ENCODE measurements at places on chromosomes 11 and 22.

DNA sequence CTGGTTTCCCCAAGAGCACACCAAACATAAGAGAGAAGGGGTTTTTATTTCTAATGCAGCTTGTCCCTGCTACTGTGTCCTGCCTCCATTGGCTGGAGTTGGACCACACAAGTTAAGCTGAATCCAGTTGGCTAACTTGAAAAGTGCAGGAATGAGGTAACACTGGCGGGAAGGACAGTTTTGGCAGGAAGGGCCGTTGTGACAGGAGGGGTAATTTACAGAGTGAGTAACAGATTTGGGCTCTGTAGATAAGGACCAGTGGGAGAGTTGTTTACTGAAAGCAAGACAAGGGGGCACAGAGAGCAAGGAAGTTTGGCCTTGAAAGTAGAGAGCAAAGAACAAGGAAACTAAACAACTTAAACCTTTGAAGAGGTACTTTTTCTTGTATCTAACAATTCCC lies 1623.3 kb upstream of the RAG2 start:
- DNase-seq: no peak

GRCh38 chr11:43997022-43997660 lies 50.6 kb upstream of the ACCSL start:
- DNase-seq: no peak

- no peak for DNase-seq
These were observed 12.5 kb downstream of the HIRA start for GRCh38 chr22:19419086-19419463.

DNA sequence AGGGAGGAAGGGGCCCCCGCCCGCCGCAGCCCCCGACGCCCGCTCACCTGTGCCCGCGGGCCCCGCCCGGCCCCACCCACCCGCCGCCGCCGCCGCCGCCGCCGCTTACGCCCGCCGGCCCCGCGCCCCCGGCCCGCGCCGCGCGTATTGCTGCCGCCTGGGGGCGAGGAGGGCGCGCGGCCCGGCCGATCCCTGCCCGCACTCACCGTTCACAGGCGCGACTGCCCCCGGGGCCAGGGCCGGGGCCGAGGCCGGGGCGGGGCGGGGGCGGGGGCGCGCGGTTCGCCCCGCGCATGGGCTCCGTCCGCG lies 212 bp downstream of the HRAS start:
- no peak for DNase-seq

DNA sequence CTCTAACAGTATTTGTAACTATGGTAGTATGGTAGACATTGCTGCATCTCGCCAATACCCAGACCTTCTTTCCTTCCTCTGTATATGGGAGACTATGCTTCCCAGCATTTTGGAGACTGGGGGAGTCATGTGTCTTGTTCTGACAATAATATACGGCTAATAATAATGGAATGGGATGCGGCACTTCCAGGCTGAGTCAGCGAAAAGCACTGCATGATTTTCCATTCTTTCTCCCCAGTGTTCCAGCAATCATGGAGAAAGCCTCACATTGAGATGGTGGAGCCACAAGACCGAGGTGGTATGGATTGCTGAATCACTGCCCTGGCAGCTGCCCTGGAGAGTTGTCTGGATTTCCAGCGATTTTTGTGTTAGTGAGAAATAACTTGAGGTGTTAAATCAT lies 77.1 kb upstream of the FIBIN start:
- DNase-seq: no peak

DNA sequence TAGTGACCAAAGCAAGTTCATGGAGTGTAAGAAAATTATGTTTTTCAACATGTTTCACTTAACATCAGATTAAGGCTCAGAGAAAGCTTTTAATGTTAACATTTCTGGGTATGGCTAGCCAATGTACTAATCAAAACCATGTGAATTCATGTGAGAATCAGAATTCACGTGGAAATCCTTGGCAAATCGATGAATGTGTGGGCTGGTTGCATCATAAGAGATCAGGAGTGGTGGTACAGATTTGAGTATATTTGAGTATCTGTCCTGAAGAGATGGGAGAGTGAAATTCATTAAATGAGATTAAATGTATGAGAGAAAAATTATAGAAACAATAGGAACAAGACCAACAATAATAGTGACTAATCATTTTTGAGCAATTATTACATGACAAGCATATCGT lies 638.6 kb upstream of the ANO5 start:
- DNase-seq: no peak

GRCh38 chr11:60691661-60692060 lies 7.8 kb upstream of the MS4A8 start:
- DNase-seq: no peak

- no peak for DNase-seq
These were observed 42.2 kb upstream of the CD44 start for GRCh38 chr11:35096723-35097122.

DNA sequence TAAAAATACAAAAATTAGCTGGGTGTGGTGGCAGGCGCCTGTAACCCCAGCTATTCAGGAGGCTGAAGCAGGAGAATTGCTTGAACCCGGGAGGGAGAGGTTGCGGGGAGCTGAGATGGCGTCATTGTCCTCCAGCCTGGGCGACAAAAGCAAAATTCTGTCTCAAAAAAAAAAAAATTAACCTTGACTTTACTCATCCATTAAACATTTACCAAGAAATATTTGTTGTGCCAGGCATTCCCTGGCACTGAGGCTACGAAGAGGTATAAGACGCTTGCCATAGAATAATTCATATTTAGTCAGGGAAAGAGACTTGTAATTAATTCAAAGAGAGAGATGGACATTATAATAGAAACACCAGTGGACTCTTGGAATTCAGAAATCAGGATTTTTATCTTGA lies 13.2 kb upstream of the PAFAH1B2 start:
- DNase-seq: no peak

- no peak for DNase-seq
These were observed 10.9 kb upstream of the TNNT3 start for GRCh38 chr11:1908618-1909017.

DNA sequence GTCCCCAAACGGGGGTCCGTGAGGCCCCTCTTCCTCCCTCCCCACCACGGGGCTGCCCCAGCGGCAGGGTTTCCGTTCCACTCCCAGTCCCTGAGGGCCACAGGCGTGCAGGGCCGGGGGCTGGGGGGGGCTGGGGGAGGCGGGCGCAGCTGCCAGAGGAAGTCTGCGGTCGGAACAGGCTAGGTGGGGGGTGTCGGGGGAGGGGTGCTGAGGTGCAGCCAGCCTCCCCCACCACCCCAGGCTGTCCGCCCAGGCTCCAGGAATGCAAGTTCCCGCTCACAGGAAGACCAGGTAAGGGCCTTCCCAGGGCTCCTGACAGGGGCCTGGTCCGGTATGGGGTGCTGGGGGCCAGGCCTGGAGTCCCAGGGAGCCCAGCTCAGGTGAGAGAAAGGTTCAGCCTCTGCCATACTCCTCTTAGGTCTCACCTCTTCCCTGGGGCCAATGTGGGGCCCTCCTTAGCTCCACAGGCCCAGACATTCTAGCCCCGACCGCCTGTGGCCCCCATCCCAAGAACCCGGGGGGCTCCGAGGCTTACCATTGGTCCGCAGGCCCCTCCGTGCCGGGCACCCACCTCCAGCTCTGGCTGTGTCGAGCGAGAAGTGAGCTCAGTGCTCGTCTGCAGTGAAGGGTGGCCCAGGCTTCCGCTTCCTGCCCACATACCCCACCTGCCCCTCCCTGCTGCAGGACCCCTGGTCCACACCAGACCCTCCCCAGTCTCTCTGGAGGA lies at the start of gene PTPRCAP:
Gene PTPRCAP (minus strand): TSS at position 601 of the 727 bp plus-strand sequence. CDS start 63 bp downstream, at position 538.
- peak; percentile 40 for DNase-seq

DNA sequence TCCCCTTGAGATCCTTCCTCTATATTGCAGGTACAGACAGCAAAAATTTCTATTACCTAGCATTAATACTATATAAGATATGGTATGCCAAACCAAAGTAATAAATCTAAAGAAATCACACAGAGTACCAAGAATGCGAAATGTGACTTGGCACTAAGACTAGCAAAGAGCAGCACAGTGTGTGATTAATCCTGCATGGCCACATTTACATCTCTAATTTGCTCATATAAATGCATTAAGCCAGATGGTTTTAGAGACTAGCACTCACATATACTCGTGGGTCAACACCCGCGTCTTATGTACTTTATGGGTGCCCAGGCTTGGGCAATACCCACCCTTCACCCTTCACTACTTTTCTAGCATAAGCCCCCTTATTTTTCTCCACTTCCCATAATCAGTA lies 213.2 kb downstream of the TTC28 start:
- DNase-seq: no peak

DNA sequence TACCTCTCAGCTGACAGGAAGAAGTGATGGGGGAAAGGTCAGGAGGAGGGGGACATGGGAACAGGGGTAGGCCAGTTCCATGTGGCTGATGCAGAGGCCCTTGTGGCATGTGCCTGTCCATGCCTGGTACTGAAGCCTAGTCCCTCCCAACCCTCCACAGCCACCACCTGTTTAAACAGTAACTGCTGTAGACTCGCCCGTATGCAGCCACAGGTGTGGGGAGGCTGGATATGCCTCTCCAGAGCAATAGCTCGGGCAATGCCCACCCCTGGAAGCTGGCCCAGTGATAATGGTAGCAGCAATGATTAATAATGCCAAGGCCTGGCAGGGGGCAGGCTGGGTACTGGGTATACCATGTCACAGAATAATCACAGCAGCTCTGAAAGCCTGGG lies 2.3 kb downstream of the SMTN start:
- DNase-seq: no peak

DNA sequence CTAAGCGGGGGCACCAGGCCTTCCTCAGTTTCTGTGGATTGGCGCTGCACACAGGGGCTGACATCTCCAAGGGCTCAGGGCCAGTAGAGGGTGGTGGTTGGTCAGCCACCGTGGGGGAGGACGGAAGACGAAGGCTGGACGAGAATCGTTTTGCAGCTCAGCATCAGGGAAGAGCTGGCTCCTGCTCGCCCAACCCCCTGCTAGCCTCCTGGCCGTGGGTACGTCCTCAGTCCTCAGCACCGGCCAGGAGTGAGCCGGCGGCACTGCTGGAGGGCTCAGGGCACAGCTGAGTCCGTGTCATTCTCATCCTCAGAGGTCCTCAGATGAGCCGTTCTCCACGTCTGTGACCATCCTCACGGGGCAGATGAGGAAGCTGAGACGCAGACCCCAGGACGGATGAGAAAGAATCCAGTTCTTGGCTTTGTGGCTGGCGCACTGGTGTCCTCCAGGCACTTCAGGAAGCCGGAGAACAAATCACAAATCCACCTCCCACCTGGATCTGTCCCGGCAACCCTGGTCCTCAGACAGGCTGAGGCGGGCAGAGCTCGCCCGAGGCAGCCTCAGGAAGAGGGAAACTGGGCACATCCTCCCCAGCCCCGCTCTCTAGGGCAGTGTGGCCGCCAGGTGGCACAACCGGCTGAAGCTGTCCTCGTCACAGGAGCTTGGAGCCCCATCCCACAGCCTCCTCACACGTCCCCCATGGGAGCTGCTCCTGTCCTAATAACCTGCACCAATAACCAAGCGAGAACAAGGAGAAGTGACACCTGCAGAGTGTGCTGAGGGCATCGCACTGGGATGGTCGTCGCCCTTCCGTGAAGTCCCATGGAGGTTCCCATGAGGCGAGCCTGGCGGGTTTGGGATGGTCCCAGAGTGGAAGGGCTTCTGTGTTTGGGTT lies 393.7 kb downstream of the BRD1 start:
- no peak for DNase-seq

GRCh38 chr22:19052941-19053541 lies 69.2 kb downstream of the DGCR2 start:
- DNase-seq: no peak

GRCh38 chr11:9150926-9151325 lies 59.5 kb upstream of the SCUBE2 start:
- no peak for DNase-seq

GRCh38 chr11:62592146-62592815 lies 958 bp upstream of the TUT1 start:
- DNase-seq: no peak

DNA sequence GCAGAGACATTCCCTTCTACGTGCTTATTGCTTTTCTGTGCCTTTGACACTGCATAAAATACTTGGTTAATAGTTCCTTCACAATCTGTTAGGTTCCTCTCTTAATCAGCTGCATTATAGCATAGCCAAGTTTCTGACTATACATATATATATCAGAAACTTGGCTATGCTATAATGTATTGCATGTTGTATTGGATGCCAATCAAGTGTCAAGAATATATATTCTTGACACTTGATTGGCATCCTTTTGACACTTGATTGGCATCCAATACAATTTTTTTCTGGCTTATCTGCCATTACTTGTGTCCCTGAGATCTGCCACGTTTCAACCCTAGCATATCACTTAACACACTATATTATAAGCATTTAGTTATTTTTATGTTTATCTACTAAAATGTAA lies 949.7 kb upstream of the TENM4 start:
- no peak for DNase-seq

DNA sequence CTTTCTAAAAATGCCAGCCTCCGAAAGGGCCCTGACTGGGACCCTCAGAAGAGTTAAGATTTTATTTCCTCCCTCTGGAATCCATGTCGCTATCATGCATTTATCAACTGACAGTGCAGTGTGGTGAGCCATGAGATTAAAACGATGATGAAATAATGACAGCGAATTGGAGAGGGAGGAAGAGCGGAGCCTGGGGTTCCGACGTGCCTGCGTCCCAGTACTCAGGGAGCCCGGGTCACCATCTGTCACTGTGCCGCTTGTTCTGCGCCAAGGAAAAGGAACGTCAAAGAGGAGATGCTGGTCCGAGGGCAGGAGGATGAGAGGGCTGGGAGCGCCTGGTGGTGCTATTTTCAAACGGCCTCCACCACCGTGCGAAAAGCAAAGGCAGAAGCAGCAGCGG lies 46.2 kb downstream of the MACROD1 start:
- no peak for DNase-seq

DNA sequence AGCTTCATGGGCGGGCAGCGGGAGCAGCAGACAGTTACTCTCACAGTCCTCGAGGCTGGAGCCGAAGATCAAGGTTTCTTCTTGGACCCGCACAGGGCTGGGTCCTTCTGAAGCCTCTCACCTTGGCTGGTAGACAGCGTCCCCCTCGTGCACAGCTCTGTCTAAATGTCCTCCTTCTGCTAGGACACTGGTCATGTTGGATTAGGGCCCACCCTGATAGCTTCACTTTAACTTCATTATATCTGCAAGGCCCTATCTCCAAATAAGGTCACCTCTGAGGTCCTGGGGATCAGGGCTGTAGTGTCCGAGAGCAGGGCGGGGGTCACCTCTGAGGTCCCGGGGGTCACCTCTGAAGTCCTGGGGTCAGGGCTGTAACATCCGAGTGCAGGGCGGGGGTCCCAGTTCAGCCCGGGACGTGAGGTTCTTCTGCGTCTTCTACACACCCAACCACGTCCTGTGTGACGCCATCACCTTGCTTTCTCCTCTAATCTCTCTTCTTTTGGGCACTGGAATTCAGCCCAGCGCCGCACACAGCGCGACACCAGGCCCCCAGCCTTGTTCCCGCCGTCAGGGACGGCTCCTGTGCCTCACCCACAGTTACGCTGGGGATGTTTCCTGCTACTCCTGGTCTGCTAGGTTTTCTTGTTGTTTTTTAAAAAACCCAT lies 34.1 kb upstream of the TOLLIP start:
- no peak for DNase-seq

GRCh38 chr11:113994077-113994954 lies 19.4 kb downstream of the HTR3A start:
- peak; percentile 8 for DNase-seq

Data from stimulated activated CD4-positive, alpha-beta T cell treated with anti-CD3 and anti-CD28 coated beads, TNF-alpha, amount 100 ng/mL, for 48 hours (primary cell).